ENCODE measurements at places on chromosomes 7 and 10.

DNA sequence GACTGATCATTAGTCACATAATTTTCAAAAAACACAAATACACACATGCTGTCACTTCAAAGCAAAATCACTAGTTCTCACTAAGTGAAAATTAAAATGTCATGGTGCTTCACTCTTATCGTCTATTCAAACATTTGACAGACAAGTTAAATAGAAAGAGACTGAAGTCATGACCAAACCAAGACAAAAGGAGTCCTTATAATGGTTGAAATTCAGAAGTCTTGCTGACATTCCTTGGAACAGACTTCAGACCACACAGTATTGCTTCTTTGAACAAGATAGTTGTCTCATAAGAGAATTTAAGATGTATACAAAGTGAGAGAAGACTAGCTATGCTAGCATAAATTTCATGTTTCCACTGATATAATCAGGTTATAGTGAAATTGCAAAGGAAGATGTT lies 119.5 kb downstream of the SEMA3D start:
- no peak for DNase-seq

DNA sequence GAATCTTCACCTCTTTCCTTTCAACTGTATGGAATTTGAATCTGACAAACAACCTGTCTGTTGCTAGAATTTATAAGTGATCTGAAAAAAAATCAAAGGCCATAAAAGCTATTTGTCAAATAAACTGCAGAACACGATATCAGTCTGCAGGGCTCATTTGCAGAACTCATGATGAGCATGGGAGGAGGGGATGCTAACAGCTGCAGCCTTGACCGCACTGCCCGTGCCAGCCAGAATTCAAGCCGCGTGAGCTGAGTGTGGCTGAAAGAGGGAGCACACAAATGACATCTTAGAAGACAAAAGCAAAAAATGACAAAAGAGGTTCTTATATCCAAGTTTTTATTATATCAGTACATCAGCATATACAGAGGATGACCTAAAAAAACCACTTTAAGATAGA lies 15.7 kb downstream of the LRRTM3 start:
- DNase-seq, result no peak

- DNase-seq, result no peak
Measured at GRCh38 chr10:29146311-29147100, 142.4 kb upstream of the LYZL1 start.

DNA sequence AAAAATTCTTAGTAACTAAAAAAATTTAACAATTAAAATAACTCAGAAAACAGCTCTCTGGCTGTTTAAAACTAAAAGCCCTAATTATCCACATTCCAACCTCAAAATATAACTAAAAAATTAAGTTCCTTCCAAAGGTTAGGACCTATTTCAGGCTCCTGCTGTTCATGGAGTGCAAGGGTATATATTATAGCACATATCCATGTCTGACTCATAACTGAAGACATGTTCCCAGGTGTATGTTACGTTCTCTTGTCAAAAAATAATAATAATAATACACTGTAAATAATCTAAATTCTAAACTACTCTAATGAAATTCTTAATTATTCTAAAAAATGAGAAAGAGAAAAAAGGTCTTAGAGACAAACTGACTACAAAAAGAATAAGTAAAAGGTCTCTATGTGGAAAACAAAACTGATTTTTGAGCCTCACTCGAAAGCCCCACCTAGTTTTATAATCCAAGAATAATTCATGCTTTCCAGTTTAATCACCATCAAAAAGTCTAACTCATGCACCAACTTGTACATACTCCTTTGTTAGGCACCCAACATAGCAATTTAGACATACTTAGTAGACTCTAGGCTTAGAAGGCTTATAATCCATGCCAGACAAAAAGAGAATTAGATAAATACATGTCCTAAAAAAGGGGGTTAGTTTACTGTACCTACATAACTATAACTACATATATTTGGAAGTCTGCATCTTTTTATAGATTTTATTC lies 171.4 kb downstream of the KMT2E start:
- DNase-seq, result no peak

GRCh38 chr7:16135658-16136057 lies 285.7 kb downstream of the CRPPA start:
- peak; percentile 58 for DNase-seq

DNA sequence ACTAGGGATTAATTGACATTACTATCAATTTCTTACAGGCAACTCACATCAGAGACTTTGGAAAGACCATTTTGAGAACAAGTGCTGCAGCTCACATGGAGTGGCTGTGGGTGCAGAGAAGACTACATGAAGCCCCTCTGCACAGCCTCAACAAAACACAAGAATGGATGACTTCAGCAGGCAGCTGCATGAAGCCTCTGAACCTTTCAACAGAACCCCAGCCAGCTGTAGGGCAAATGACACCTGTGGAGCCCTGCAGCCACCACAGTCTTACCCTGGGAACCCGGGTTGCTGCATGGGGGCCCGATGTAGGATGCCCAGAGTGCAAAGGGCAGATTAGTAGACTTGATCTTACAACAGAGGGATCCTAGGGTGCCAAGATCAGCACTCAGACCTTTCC lies 62.0 kb upstream of the CAMK2B start:
- no peak for DNase-seq

DNA sequence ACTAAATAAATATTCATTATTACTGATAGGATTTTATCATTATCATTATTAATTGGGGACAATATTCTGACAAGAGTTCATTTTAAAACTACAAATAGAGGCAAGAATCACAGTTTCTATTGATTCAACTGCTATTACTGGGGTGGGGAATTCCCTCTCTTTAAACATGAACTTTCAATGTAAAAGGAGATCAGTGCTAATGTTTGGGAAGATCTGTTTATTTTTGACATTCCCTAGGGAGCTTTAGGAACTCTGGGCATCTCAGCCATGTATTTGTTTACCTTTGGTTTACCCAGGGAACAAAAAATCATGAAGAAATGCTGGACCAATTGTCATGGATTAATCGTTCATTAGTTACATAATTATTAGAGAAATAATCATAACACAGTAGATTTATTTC lies 443.2 kb upstream of the AKR1E2 start:
- peak; percentile 61 for DNase-seq
